ENCODE measurements at places on chromosomes 7 and 10. TPM values are rescaled to one million over a fixed set of nuclear protein-coding genes. Genes with fewer than 3 reads are reported as not detected.

CCDC172 gene
- not detected for total RNA-seq

CABCOCO1 gene
- 1.2 TPM for total RNA-seq

GRCh38 chr10:97738616-97739015, 1.7 kb downstream of the ZFYVE27 start:
- peak overlapping the region; percentile 88 for H3K4me3 ChIP-seq
- peaks cover 19% of the 10 kb centered on the region for H3K27me3 ChIP-seq
- H3K36me3 ChIP-seq, result peaks cover 13% of the 10 kb centered on the region
- no peak for DNase-seq

METTL27 gene
- total RNA-seq, result 13.5 TPM

DNA sequence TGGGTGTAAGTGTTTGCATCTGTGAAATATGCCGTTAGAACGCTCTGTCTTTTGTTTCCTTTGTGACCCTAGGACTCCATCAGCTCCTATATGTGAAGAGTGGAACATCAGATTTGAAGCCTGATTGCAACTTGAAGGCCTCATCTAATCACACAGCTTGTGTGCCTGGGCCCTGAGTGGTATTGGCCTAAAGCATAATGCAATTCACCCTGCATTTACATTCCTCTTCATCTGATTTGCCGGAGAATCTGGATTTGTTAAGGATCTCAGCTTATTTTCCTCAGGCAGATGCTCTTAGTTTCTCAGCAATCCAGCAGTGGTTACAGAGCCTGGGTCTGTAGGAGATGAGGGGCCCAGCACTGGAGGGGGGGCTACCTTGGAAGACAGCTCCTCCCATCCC, 183.2 kb upstream of the ITGB1 start:
- H3K36me3 ChIP-seq, result no peaks in the 10 kb centered on the region
- H3K4me1 ChIP-seq, result no peaks in the 10 kb centered on the region
- no peak overlapping the region for H3K4me3 ChIP-seq
- H3K27ac ChIP-seq, result no peak overlapping the region
- DNase-seq, result no peak
- peaks cover 6% of the 10 kb centered on the region for H3K27me3 ChIP-seq

DNA sequence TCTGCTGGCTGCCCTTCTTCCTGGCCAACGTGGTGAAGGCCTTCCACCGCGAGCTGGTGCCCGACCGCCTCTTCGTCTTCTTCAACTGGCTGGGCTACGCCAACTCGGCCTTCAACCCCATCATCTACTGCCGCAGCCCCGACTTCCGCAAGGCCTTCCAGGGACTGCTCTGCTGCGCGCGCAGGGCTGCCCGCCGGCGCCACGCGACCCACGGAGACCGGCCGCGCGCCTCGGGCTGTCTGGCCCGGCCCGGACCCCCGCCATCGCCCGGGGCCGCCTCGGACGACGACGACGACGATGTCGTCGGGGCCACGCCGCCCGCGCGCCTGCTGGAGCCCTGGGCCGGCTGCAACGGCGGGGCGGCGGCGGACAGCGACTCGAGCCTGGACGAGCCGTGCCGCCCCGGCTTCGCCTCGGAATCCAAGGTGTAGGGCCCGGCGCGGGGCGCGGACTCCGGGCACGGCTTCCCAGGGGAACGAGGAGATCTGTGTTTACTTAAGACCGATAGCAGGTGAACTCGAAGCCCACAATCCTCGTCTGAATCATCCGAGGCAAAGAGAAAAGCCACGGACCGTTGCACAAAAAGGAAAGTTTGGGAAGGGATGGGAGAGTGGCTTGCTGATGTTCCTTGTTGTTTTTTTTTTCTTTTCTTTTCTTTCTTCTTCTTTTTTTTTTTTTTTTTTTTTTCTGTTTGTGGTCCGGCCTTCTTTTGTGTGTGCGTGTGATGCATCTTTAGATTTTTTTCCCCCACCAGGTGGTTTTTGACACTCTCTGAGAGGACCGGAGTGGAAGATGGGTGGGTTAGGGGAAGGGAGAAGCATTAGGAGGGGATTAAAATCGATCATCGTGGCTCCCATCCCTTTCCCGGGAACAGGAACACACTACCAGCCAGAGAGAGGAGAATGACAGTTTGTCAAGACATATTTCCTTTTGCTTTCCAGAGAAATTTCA, 1.7 kb downstream of the ADRB1 start:
- no peaks in the 10 kb centered on the region for H3K36me3 ChIP-seq
- no peak overlapping the region for H3K27ac ChIP-seq
- DNase-seq, result peak; percentile 15
- H3K4me1 ChIP-seq, result peaks cover 6% of the 10 kb centered on the region

FLNC gene
- total RNA-seq, result 6.9 TPM

DNA sequence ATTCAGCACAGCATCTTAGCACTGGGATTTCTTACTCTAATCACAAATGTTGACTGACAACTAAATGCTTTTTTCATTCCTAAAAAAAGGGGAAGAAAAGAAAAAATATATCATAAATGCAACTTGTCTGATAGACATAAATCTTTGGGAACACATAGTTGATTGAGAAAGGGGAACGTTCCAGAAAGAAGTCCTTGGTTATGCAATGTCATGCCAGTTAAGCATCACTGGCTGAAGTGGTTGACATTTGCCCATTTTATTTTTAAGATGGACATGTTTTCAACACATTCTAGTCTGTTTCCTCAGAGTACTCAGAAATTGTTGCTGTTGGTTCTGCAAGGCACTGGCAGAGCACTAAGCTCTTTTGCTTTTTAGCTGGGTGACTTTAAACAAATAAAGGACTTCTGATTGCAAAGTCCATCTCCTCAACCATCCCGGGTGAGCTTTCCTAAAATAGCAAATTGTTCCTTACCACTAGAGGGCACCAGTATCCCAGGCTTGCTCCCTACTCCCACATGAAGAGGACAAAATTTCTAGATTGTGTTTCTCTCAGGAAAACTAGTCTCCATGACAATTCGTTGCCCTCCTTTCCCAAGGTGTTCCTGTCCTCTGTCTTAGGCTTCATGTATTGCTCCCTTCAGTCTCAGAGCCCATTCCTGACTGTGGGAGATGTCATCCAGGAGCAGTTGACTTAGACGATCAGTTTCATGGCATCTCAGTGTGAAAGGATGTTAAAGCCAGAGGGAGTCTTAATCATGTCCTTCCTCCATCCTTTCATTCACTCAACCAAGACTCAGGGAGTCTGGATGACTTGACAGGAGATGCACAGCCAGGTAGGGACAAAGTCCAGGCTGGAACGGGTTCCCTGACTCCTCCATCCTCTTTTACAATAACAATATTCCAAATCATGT, 23.9 kb downstream of the OPALIN start:
- H3K4me1 ChIP-seq, result no peaks in the 10 kb centered on the region
- no peak overlapping the region for H3K27ac ChIP-seq
- no peak overlapping the region for H3K4me3 ChIP-seq

DNA sequence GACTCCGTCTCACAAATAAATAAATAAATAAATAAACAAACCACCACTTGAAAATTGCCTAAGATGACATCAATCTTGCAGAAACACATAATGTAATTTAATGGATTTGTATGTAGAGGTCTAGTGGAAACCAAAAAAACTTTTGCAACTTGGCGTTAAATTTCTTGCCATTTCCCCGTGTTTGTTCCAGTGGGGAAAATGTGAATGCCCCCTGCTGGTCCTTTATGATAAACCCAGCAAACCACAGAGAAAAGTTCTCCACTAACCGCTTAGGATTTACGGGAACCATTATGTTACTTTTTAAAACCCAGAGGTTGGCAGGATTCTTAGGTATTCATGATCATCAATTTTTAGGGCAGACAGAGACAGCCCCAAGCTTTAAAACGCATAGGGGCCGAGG, 32.5 kb downstream of the LAMB4 start:
- no peak overlapping the region for H3K27ac ChIP-seq
- no peak for DNase-seq
- no peak overlapping the region for H3K4me3 ChIP-seq
- H3K4me1 ChIP-seq, result peaks cover 37% of the 10 kb centered on the region
- no peaks in the 10 kb centered on the region for H3K36me3 ChIP-seq

ABCB1 gene
- 0.48 TPM for total RNA-seq

DNA sequence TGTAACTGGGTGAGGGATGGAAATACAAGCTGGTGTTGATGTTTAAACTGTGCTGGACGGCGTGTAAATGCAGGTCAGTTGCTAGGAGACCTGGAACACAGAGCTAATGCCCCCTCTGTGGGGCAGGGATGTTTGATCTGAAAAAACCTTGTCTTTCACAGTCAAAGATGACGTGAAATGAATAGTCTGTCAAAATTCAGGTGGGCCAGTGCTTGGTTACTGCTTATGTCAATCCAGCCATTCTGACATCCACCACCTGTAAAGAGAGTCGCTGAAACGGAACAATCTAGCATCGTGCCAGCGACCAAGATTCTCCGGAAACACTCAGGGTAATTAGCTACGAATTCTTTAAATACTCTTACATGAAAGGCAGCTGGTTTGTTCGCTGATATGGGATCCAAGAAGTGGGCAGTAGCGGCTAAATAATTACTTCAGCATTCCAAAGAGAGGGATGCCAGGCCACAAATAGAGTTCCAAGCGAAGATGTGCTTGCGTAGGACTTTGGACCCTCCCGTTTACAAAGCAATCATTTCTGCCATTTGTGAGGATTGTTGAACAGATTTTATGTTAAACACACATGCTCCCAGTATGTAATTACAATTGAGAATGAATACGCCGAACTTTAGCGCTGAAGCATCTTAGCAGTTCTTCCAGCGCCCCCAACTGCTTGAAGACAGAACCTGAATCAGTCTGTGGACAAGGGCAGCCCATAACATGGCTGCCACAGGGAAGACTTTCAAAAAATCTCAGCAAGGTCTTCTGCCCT, 7.3 kb upstream of the ASB4 start:
- peaks cover 25% of the 10 kb centered on the region for H3K4me1 ChIP-seq
- H3K4me3 ChIP-seq, result peak overlapping the region; percentile 44
- H3K36me3 ChIP-seq, result no peaks in the 10 kb centered on the region
- H3K27me3 ChIP-seq, result no peaks in the 10 kb centered on the region
- no peak for DNase-seq
- peak overlapping the region; percentile 60 for H3K27ac ChIP-seq

PAPOLB gene
- 0.07 TPM for total RNA-seq

ST8SIA6 gene
- 0.36 TPM for total RNA-seq
